NCI-H187 (cell line): ENCODE measurements at places on chromosomes 7 and 10.

GRCh38 chr7:82443547-82444219 lies at the start of gene CACNA2D1:
Gene CACNA2D1 (minus strand): TSS chr7:82443777.
- DNase-seq, result peak; percentile 80

DNA sequence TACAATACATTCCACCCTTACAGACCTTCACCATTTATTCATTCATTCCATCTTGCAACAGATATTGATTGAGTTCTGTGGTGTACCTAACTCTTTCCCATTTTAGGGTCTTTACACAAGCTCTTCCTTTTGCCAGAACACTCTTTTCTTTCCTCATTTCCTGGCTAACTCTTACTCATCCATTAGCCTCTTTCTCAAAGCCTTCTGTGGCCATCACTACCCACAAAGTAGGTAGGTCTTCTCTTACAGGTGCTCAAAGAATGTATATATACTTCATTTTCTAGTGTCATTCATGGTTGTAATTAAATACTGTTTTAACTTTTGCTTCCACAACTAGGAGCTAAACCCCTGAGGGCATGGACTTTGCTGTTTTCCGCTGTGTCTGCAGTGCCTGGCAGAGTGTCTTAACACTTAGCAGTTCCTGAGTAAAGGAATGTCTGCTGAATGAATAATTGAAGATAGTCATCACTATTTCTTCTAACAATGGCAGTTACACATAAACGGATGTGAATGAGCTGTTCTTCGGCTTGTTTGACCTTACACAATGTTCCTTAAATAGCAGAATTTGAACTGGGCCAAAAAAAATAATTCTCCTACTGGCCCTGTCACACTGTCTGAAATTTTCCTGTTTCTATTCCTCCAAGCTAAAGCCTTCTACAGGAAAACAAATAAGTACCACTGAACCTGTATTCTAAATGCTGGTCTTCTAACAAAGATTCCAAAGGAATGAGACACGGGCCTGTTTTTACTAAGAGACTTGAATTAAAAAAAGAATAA lies 15.1 kb downstream of the BCAP29 start:
- DNase-seq, result no peak

DNA sequence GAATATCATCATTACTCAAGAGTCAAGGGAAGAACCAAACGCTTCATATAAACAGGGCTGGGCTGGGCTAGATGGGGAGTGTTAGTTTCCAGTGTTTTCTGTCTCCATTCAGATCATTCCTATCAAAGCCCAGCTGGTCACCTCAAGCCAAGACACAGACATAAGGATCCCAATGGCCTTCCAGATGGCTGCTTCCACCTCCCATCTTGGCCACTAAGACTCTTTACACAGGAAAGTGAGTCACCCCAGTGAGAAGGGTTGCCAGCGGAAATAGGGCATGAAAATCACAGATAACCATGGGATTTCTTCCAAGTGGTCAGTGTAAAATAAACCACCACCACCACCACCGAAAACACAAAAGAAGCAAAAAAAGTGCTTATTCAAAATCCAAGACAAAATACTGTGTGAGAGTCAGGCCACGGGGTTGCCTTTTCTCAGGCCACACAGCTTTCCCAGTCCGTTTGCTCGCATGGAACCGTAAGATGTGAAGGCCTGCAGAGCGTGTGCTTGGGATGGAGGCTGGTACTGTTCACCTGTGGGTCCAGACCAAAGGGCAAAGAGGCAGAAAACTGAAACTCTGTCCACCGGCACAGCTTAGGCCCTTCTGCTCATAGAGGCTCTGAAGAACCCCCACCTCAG lies 5.6 kb downstream of the PRSS2 start:
- no peak for DNase-seq

DNA sequence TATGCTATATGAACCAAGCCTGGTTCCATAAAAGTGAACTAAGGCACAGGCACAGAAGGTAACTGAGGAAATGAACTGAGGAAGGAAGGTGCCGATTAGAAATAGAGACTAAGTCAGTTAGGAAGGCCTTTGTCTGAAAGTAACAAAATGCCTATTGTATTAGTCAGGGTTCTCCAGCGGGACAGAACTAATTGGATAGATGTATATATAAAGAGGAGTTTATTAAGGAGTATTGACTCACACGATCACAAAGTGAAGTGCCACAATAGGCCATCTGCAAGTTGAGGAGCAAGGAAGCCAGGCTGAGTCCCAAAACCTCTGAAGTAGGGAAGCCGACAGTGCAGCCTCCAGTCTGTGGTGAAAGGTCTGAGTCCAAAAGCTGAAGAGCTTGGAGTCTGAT lies 13.9 kb upstream of the PLXNA4 start:
- no peak for DNase-seq

- DNase-seq, result no peak
Measured at GRCh38 chr10:43267811-43268210, 946 bp upstream of the RASGEF1A start.

- peak; percentile 32 for DNase-seq
Measured at GRCh38 chr7:2196381-2197378, 36.1 kb downstream of the MAD1L1 start.

DNA sequence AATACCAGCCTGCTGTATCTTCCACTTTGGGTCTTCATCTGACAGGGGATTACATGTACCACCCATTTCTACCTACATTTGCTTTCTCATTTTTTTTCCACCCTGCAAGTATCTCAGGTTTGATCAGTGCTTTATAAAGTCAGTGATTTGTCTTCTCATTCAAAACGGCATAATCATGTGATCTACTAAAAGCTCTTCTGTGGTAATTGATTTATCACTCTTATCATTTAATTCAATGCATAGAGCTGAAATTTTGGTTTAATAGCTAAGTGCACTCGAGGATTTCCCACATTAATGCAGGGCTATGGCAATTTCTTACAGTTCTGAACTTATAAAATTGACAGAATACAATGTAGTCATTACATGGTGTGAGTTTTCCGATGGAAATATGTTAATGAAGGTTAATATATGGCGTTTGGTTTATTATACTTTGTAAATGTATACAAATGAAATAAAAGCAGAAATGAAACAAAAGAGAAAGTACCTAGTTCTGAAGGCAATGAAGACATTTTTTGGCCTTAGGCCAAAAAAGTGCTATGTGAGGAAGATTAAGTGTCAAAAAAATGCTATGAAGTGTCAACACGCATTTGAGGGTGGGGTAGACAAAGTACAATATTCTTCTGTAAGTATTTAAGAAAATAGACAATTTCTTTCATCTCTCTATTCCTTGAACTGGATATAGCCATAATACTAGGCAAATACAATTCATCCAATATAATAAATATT lies 457.3 kb downstream of the ETV1 start:
- DNase-seq, result no peak

DNA sequence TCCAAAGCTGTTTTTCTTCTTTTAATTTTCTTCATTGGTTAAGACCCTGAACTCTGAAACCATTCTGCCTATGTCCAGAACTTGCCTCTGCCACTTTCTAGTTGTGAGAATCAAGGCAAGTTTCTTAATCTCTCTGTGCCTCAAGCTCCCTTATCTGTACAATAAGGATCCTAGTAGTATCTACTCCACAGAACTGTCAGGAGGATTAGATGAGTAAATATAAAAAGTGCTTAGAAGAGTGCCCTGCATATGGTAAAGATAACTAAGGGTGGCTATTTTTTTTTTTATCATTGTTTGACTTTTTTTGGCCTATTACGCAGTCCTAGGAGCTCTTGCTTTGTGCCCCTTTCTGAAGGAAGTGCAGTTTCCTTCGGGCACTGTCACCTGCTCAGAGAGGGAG lies 46.4 kb upstream of the RAPGEF5 start:
- DNase-seq, result no peak

DNA sequence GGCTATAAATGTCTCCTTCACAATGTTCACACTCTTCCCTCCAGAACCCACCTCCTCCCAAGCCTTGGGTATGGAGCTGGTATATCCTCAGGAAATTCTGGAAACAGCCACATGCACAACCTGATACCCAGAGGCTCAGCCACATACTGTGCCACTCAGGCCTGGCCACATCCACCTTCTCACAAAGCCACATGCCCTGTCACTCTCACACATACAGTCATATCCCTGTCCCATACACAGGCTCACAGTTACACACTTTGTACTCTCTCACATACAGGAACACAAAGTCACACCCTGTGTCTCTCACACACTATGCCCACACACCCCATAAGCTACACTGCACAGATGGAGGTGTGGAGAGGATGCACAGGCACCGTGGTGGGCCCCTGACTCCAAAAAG lies 10.1 kb downstream of the KCNIP2 start:
- no peak for DNase-seq

- DNase-seq, result no peak
Measured at GRCh38 chr10:86968271-86968993, at the start of gene ADIRF. Gene ADIRF (plus strand): TSS chr10:86968482. CDS start chr10:86968545, 63 bp downstream.

DNA sequence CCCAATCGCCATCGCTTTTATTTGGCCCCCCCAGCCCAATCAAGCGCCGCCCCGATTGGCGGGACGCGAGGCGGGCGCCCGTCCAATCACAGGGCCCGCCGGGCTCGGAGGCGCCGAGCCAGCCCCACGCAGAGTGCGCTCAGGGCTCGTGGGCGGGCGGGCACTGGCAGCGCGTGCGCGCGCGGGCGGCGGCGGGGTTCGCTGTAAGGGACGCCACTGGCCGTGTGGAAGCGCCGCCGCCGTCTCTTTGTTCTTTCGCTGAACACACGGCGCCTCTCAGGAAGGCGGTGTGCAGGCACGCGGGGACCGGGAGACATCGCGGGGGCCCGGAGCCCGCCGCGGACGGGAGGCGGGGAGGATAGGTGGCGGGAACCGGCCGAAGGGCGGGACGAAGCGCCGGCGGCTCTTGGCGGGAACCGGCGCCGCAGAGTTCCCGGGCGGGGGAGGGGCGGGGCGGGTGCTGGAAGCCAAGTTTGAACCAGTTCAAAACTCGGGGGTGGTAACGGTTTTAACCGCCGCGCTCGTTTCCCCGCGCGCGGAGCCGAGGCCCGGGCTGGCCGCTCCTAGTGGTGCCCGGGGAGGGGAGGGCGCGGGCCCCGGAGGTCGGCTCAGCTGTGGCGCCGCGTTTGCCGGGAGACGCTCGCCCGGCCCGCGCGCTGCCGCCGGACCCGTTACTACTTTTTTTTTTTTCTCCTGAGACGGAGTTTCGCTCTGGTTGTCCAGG lies 370 bp upstream of the EZH2 start:
- peak; percentile 87 for DNase-seq

- DNase-seq, result no peak
Measured at GRCh38 chr10:30505543-30506298, 71.7 kb downstream of the MAP3K8 start.

GRCh38 chr7:45365341-45365740 lies 207.8 kb downstream of the RAMP3 start:
- no peak for DNase-seq

- no peak for DNase-seq
Measured at GRCh38 chr7:107313355-107313754, 144.6 kb downstream of the HBP1 start.

GRCh38 chr7:109836016-109836415 lies 1254.9 kb upstream of the LRRN3 start:
- no peak for DNase-seq

DNA sequence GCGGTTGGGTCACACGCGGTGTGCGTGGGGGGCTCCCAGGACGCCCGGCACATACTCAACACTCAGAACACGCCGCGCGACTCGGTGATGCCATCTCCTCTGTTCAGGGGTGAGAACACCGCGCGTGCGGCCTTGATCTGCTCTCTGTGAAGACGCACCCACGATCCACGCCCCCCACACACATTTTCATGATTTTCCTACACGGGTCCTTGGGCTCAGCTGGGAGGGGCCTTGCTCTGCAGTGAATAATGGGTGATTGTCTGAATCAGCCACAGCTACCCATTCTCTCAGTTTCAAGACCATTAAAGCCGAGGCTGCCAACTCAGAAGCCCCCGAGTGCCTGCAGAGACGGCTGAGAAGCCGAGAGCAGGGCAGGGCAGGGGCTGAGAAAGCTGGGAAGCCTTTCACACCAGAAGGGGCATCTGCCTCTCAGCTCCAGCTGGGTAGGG lies 54.3 kb upstream of the PDGFA start:
- no peak for DNase-seq

- no peak for DNase-seq
Measured at GRCh38 chr7:156948361-156948760, 1.2 kb upstream of the NOM1 start.

- no peak for DNase-seq
Measured at GRCh38 chr7:36657036-36657660, 67.1 kb downstream of the AOAH start.

DNA sequence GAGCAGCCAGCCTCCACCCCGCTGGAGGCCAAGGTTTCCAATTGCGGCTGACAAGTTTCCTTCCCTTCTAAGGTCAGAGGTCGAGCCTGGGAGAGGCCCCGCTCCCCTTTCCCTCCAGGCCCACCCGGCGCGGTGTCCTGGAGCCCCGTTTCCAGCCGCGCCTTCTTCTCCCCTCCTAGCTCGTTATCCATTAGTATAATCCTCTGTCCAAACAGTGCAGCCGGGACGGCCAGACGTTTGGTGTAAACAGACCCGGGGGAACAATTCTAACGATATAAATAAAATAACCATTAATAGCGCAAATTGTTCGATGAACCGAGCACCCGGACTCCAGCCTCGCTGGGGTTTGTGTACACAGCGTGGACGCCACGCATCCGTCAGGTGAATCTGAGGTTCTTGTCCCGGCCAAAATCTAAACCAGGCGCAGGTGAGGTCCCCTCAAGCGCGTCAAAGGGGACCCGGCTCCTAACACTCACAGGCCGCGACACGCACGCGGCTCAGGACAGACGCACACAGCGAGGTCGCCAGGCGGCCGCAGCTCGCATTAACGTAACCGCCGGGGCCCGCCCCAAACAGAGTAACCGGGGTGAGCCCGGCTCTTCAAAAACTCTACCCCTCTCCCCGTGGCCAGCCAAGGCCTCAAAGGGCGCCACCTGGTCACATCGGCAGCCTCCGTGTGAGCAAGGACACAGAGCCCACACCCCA lies 10.8 kb upstream of the NKX2-3 start:
- DNase-seq, result no peak

- no peak for DNase-seq
Measured at GRCh38 chr10:101840102-101840684, 3.4 kb downstream of the KCNIP2 start.

DNA sequence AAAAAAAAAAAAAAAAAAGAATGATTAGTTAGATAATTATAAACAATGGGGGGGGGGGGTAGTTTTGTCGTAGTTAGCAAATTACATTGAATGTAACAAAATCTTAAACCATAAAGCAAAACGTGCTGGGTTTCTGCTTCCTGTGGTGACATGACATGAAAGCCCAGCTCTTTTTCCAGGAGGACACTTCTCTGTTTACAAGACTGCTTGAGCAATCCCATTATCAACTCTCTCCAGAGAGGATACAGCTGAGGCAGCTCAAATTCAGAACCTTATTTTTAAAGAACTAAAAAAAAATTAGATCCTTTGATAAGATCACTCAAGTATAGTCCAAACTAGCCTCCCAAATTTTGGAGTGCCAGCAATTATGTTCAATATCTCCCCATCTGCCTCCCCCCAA lies 58.6 kb downstream of the ADRB1 start:
- no peak for DNase-seq

GRCh38 chr7:47400741-47401206 lies 181.1 kb downstream of the TNS3 start:
- no peak for DNase-seq

DNA sequence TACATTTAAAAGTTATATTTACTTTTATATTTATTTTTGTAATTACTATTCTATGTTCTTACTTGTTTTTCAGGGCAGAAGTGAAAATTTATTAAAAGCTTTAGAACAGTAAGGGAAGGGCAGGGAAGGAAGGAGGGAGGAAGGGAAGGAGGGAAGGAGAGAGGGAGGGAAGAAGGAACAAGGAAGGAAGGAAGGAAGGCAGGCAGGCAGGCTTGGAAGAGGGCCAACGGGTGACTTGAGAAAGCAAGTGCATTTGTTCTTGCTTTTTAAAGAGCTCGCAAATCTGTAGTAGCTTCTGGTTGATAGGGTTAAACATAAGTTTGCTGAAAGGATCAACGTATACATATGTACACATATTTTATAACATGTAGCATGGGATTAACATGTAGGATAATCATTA lies 725.3 kb upstream of the FZD8 start:
- DNase-seq, result no peak
